Testis (tissue), 5 donors: ENCODE measurements at places on chromosomes 1 and 21.

GRCh38 chr1:205260948-205261732, 33.4 kb downstream of the TMCC2 start:
- no peak overlapping the region for H3K4me3 ChIP-seq
- peaks cover 9% of the 10 kb centered on the region for H3K4me1 ChIP-seq
- H3K27ac ChIP-seq: no peak overlapping the region
- no peak for DNase-seq
- H3K36me3 ChIP-seq: no peaks in the 10 kb centered on the region
- H3K27me3 ChIP-seq: no peaks in the 10 kb centered on the region

DNA sequence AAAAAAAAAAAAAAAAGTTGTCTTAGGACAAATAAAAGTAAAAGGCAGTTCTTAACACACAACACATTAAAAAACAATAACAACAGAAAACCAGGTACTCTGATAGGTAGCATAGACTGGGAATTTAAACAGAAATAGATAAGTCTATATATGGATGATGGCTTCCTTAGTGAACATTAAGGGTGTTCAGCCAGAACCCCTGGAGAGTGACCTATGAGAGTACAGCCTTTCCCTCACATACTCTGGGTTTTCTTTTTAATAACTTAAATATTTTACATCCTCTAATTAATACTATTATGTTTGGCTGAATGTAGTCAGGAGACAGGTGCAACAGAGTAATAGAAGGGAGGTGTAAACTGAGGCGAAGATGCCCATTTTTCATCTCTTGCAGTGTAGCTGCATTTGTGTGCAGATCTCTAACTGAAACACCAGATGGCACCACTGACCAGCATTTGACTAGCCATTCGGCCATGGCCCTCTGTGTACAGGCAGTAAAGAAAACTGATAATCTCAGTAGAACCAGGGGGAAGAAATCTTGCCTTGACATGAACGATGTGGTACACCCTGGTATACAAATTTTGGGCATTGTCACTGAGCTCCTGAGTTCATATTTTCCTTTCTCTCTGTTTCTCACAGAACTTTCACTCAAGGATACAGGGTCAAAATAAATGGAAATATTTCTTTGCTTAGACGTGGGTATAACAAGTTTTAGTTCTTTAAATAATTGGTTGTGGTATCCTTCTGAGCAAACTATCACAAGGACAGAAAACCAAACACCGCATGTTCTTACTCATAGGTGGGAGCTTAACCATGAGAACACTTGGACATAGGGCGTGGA, 7.6 kb downstream of the TTF2 start:
- DNase-seq: peak; percentile 59
- no peaks in the 10 kb centered on the region for H3K27me3 ChIP-seq
- no peak overlapping the region for H3K4me3 ChIP-seq
- H3K4me1 ChIP-seq: no peaks in the 10 kb centered on the region
- no peak overlapping the region for H3K27ac ChIP-seq
- no peaks in the 10 kb centered on the region for H3K36me3 ChIP-seq

DNA sequence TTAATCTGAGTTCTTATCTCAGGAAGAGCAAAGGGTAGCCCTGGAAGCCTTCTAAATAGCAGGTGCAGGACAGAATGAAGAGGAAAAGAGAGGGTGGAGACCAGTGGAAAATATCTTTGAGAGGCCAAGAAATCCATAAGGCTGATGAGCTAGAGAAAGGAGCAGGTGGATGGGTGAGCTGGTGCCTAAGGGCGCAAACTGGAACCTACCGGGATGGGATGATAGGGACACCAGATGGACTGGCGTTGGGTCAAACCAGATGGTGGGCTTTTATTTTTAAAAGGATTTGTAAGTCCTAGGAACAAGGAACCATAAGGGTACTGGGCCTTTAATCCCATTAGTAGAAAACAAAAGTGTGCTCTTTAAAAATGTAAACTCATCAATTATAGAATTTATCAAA, 59.7 kb downstream of the RGL1 start:
- H3K4me3 ChIP-seq: no peak overlapping the region
- H3K36me3 ChIP-seq: no peaks in the 10 kb centered on the region

DNA sequence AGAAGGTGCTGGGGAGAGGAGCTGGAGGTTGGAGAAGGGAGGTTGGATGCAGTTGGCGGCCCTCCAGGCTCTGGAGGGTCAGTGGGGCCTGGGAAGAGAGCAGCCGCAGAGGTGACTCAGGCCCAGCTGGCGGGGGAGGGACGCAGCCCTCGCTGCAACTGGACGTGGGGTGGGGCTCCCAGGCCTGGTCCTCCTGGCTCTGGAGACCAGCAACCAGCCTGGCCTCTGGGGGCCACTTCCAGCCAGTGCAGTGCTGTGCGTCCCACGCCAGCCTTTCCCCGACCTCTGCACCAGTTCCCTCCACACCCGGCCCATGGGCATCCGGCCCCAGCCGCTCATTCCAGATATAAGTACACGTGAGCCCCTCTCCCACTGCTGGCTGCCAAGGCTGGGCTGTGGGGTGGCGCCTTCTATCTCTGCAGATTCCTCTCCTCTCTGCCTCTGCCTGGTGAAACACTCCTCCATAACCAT, 38.0 kb upstream of the COL18A1 start:
- no peaks in the 10 kb centered on the region for H3K36me3 ChIP-seq
- peaks cover 20% of the 10 kb centered on the region for H3K4me1 ChIP-seq
- peak overlapping the region; percentile 48 for H3K27ac ChIP-seq
- no peaks in the 10 kb centered on the region for H3K27me3 ChIP-seq

DNA sequence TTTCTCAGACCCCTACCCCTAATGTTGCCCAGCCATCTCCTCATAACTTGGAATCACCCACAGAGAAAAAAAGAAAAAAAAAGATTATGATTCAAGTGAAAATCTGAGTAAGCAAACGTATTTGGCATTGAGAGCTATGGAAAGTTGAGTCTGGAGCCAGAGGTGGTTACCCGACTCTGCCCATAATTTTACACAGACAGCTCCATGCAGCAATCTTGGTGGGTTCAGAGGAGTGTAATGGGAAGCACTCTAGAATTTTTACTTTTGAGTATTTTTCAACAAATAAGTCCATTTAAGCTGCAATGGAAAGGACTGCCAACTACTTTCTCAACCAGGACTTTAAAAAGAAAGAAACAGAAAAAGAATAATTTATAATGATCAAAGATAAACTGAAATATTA, 62.7 kb downstream of the ZC3H11B start:
- H3K27ac ChIP-seq: no peak overlapping the region
- no peak for DNase-seq
- no peaks in the 10 kb centered on the region for H3K36me3 ChIP-seq
- H3K4me1 ChIP-seq: no peaks in the 10 kb centered on the region
- H3K27me3 ChIP-seq: no peaks in the 10 kb centered on the region
